Retina (tissue), 1 donor: ENCODE measurements at places on chromosomes 1 and 21.

GRCh38 chr1:42646056-42646455, 12.2 kb upstream of the PPIH start:
- DNase-seq = no peak

GRCh38 chr1:106620521-106620954, 435.9 kb upstream of the PRMT6 start:
- no peak for DNase-seq

DNA sequence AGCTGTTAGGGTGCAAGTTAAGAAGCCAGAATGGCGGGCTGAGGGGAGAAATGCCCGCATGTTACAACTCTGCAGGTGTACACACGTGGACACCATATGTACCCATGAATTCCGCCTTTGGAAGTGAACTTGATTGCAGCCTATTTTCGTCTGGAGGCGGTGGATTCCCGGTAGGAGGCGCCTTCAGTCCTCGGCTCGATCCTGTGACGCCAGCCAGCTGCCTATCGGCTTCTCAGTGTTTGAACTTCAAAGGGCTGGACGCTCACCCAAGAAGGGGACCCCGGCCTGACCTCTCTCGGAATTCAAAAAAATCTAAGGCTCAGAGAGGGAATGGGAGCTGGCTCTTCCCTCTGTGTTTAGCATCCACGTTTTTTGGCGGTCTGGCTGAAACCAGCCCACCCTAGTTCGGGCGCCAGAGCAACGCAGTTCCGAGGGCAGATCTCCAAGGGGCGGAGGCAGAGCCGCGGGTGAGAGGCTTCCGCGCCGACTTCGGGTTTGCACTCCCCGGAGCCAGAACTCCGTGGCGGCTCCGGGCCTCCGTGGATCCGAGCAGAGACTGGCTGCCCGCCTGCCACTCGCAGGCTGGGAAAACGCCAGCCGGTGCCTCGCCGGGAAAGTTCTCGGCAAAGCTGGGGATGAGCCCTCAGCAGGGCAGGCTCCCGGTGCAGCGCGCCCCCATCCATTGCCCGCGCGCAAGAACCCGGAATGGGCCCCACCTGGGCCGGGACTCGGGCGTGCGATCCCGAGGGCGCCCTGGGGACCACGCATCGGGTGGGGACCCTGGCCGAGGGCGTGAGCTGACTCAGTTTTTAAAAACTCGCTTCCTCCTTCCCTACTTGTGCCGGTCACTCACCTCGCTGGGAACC, 996 bp upstream of the TMEM51 start:
- peak; percentile 91 for DNase-seq

- no peak for DNase-seq
Observed at GRCh38 chr1:202197653-202198365, 4.2 kb downstream of the LGR6 start.

DNA sequence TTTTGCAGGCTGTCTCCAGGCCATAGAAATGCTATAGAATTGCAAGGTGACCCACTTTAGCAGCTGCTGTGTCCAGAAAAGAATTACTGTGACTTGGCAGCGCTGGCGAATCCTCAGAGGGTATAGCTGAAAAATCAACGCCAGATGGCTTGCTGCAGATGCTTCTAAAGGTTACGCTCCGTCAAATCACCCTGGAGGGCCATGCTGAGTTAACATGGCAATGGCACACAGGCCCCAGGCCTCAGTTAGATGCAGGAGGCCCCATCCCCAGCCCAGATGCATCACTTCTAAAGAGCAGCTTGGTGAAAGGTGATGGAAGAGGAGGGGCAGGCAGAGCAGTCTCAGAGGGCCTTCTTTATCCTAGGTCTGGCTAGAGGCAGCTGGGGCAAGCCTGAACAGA, 18.0 kb downstream of the KIAA1614 start:
- DNase-seq = peak; percentile 80

DNA sequence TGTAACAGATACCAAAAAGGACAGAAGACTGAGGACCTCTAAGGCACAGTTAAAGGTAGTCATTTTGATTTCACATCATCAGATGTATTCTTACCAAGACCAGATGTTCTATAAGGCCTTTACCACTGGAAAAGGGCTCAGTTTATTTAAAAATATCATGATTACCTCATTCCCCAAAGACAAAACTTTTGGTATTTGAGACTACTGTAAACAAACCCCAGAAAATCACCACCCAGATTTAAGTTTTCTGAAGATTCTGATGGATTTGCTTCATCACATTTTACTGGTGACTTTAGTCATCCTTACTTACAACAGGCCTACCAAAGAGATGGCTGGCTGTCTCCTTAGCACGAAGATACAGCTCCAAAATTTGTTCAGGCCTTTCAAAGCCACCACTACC, 8.3 kb downstream of the ENAH start:
- no peak for DNase-seq

DNA sequence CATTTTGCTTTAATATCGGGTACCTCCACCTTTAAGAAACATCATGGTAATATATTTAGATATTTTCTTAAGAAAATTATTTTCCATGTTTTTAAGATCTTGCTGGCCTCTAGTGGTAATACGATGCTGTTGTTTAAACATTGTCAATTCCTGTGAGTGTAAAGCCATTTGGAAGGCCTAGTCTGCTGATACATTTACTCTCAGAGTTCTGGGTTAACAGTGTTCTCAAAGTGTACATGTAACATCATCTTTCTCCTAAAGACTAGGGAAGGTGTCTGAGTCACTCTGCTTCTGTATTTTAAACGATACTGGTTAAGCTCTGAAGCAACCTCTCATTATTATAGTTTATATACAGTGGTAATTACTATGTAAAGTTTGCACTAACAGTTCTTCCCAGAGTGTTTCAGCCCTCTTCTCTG, 189.1 kb downstream of the RASAL2 start:
- DNase-seq = no peak

DNA sequence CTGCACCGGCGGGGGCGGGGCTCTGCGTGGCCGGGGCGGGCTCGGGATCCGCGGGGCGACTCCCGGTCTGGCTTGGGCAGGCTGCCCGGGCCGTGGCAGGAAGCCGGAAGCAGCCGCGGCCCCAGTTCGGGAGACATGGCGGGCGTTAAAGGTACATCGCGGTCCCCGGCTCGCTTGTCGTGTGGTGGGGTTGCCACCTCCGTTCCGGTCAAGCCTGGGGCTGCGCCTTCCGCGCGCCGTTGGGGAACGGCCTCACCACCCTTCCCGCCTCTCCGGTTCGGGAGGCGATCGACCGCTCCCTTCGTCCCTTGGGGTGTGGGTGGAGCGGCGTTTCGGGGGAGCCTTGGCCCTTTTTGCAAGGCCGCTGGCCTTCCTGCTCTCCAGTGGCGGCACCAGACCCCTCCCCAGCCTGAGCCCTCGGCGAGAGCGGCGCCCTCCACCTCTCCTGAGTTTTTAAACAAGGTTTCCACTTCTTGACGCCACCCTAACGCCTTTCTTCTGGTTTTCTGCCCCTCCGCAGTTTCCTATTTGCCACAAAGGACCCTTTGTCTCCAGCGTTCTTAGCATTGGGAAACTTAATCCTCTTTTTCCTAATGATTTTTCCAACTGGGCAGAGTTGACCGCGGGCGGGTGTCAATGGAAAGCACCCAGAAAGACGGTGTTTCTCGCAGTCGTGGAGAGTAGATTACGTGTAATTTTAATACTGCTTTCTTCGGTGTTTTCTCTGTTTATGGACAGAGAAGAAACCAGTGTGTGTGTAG, at the start of the genes LEPR and LEPROT:
Gene LEPR, plus strand, starts transcription at position 79 of the 761 bp plus-strand sequence. CDS start 144,898 bp downstream, outside the sequence.
Gene LEPROT, plus strand, starts transcription at position 79 of the 761 bp plus-strand sequence. Its CDS starts 57 bp downstream, at position 136.
- peak; percentile 95 for DNase-seq

DNA sequence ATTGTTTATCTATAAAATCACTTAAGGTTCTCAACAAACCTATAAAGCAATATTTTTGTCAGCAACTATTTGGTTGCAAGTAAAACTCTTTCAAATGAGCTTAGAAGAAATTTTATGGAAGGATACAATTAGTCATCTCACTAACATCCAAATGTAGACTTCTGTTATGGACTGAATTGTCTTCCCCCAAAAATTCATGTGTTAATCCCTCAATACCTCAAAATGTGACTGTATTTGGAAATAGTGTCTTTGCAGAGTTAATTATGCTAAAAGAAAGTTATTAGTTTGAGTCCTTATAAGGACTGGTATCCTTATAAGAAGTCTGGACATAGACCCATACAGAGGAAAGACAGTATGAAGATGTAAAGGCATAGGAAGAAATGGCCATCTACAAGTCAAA, 357.8 kb upstream of the PRMT6 start:
- DNase-seq = no peak

- no peak for DNase-seq
Observed at GRCh38 chr21:29739176-29739575, 200.6 kb downstream of the GRIK1 start.

DNA sequence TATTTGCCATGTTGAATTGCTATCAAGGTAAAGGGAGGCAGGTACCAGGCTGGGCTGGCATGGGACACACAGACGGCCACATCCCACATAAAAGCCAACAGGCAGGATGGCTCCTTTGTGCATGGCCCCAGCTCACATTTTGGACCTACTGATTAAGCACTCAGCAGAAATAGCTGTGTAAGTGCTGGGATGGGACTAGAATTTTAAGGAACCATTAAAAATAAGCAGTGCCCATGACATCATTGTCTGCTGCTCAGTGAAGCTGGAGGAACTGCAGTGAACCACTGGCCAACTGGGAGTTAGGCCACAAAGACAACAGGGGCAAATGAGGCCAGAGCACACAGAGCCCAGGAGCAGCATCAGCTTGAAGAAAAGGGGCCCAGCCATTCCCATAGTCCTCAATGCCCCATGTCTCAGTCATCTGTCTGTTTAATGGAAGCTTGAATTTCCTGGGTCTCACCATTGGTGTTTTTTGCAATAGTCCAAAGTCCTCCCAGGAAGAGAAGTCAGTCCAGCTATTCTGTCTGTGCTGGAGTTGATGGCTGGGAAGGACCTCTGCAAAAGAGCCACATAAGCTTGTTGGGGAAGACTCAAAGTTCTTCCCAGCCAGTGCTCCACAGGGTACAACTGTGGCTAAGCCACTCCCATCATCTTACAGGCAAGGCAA, 45.3 kb upstream of the TNR start:
- DNase-seq = no peak

DNA sequence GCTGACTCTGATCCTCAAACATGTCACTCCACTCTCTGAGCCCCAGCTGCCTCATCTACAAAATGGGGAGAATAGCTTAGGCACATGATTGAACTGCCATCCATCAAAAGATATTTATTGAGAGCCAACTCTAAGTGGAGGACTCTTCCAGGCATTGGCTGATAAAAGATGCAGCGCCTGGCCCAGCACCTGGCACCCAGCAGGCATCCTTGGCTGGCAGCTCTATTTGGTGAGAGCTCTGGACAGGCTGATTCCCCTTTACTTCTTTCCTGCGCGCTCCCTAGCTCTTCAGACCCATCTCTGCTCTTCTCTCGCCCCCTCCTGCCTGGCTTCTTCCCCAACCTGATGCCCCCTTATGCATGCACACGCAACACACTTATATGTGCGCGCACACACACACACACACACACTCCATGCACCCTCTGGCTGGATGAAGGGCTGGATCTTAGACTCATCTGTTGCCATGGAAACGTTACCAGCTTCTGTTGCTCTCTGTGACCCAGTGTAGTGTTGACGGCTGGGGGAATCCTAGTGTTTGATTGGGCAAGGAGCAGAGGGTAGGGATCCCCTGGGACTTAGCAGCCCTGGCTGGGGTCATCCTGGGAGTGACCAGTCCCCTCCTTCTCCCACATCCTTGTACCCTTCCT, 49.3 kb downstream of the VWA5B1 start:
- DNase-seq = peak; percentile 70

GRCh38 chr1:153673511-153673910, 2.7 kb upstream of the ILF2 start:
- DNase-seq = no peak

GRCh38 chr1:5165762-5166161, 511.4 kb downstream of the AJAP1 start:
- DNase-seq = no peak

GRCh38 chr1:8165595-8166360, 139.7 kb upstream of the ERRFI1 start:
- no peak for DNase-seq

DNA sequence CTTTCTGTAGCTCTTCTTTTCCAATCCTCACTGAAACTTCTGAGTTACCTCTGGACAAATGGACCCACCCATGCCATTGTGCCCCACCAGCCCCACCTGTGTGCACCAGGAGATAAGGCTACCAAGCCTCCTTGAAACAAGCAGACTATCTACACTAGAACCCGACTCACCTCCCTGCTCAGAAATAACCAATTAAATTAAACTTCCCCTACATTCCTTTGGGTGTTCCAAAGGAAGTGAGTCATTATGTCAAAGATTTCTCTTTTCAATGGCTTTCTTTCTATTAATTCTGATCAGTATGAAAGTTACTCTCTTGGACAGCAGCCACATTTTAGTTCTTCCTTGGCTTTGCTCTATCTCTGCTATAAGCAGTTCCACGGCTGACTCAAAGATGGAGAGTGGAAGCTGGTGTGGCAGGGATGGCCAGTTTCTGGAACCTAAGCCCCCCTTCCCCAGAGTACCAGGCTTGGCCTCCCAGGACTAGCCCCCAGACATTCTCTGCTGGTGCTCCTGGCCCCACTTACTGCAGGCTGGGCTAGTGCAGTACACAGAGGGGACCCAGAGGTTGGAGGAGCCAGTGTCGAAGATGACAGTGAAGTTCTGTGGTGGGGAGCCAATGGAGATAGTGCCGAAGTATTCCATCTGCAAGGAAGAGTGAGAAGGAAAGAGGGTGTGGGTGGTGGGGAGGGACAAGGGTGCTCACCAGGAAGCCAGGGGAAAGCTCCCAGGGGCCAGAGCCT, 1.9 kb downstream of the CTSE start:
- no peak for DNase-seq

DNA sequence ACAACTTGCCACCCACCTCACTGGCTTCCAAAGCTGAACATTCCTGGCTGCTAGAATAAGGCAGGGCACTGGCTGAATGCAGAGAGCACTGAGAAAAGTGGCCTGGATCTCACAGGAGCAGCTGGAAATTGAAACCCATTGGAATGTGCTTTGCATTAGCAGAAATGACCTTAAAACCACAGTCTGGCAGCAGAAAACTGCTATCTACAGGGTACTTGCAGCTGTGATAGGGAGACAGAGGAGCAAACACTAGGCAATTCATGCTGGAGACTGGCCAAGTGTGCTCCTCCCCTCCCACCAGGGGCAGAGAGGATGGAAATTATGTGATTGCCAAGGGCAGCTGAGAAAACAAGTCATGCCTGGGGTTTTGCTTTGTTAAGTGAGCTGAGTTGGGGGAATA, 47.2 kb downstream of the HSD3B1 start:
- DNase-seq = no peak

- DNase-seq = peak; percentile 44
Observed at GRCh38 chr1:118982821-118983557, 5.2 kb downstream of the TBX15 start.

DNA sequence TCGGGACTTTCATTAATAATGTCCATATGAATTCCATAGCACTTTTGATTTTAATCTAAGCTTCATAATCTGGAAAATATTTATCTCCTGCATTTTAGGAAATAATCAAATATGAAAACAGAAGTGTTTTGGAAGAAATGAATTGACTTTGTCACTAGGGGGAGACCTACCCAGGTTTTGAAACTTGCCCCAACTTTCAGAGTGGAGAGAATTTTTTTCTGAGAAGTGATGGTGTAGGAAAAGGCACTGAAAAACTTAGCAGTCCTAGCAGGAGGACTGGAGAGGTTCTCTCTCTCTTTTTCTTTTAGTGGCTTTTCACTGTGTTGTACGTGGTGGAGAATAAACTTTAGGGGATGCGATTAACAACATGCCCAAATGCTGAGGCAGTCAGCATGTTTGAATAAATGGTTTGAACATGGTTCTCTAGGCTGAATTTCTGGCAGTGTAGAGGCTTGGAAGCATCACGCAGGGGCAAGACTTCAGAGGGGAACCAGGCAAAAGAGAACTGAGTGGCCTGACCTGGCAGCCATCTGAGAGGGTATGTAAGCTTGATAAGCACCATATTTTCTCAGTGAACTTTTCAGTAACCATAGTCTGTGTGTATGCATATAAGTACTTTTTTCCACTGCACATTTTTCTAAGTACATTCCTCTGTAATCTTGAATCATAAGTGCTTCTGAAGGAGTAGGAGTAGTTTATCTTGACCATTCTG, 68.3 kb upstream of the NEK7 start:
- DNase-seq = no peak
